ENCODE measurements at places on chromosomes 4 and X.

GRCh38 chrX:103276581-103277002 lies at the start of gene TCEAL5:
Gene TCEAL5 (minus strand): TSS chrX:103276750. CDS start chrX:103274563, 2,187 bp downstream.
- no peak for DNase-seq

DNA sequence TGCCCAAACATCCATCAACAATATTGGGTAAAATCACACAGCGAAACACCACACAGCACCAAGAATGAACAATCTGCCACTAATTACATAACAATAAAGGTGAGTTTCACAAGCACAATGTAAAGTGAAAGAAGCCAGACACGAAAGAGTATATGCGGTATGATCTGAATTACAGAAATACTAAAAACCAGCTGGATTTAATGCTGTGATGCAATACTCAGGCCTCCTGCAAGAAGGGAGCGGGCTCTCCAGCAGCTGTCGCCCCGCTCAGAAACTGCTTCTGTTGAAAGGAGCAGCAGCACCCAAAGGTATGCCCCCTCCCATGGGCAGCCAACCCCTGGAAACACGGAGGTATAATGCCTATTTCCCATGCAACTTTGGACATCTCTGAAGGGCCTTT lies 77.0 kb downstream of the PAPSS1 start:
- DNase-seq = no peak

DNA sequence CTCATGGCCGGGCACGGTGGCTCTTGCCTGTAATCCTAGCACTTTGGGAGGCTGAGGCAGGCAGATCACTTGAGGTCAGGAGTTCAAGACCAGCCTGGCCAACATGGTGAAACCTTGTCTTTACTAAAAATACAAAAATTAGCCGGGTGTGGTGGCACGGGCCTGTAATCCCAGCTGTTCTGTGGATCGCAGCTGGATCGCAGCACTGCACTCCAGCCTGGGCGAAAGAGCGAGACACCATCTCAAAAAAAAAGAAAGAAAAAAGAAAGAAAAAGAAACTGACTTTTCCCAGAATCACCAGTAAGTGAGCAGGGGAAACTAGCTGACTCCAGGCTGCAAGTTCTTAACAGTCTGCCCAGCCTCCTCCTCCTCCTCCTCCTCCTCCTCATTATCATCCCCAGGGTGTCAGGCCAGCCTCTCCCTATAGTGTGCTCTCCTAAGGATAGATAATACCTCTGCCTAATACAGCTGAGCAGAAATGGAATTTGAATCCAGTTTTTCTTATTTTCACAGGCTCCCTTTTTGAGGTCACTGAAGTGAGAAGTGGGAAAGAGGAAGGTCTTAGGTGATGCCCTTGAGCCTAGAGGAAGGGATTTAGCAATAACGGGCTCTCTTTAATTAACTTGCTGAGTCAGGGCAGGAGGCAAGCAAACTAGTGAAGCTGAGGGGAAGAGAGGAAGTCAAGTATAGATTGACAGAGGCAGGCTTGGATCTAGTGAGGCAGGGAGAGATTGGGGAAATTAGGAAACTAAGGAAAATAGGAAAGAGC lies 11.8 kb upstream of the ELF2 start:
- no peak for DNase-seq

DNA sequence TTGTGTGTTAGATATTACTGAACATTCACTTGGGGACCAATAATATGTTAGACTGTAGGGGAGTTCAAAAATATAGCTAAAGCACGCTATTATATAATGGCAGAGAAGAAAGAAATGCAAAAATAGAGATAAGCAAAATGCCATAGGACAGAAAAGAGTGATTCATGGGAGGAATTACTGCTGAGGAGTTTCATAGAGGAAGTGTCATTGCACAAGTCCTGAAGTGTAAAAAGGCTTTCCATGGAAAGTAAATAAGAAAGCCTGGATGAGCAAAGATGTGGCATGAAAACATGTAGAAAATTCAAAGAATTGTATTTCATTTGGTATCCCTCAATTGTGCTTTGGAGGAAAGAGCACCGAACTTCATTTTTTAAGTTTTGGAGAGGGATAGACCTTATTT lies 14.5 kb downstream of the HMGB2 start:
- no peak for DNase-seq

GRCh38 chr4:6327220-6327917 lies 57.7 kb downstream of the WFS1 start:
- peak; percentile 76 for DNase-seq

GRCh38 chr4:47278631-47279030 lies 184.9 kb downstream of the COMMD8 start:
- DNase-seq = no peak

- DNase-seq = no peak
These were observed 822.0 kb upstream of the SLIT2 start for GRCh38 chr4:19429684-19430083.

DNA sequence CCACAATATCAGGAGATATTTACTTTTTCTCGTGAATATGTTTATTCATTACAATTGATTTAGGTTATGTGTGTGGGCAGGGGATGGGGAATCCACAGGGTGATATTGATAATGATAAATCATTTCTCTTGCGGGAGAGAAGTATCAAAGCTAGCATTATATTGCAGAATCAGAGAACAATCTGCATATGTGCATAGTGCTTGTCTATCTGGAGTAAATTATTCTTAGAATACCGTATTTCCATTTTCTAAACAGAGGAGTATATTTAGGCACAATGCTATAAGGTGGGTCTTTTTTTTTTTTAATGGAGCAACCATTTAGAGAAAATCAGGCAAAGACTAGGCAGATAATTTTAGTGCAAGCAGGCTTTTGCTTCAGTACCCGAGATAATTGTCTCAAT lies 166.0 kb upstream of the ARX start:
- DNase-seq = no peak

DNA sequence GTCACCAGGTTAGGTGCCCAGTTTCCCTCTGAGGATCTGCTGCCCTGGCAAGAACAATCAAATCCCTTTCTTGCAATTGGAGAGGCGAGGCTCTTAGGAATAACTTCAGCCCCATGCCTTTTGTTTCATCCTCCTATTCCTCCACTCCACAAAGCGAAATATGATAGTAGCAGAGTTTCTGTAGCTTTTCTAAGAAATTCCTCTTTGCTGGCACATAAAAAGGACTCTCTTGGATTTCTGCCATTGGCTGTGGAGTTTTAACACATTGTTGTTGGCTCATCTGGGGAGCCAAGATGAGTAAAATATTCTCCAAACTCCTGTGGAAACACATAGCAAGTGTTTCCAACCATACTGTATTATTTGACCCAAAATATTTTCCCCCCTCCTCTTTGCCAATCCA lies 11.0 kb upstream of the ADGRG2 start:
- DNase-seq = no peak

- DNase-seq = peak; percentile 2
These were observed 97.8 kb upstream of the ANK2 start for GRCh38 chr4:112951362-112952312.

- DNase-seq = no peak
These were observed 1957.0 kb upstream of the AGA start for GRCh38 chr4:179399054-179399782.

DNA sequence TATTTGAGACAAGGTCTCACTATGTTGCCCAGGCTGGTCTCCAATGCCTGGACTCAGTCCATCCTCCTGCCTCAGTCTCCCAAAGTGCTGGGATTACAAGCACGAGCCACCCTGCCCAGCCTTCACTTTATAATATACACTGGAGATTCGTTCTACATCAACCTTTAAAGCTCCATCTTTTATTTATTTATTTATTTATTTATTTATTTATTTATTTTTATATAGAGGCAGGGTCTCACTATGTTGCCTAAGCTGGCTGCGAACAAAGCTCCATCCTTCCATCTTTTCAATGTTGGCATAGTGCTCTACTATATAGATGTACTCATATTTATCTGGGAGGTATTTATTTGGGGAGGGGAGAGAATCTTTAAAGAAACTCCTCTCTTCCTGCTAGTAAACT lies 1.7 kb upstream of the KDR start:
- no peak for DNase-seq

- no peak for DNase-seq
These were observed 5.7 kb downstream of the ATP1B4 start for GRCh38 chrX:120367402-120368109.

GRCh38 chr4:78137532-78137931 lies 80.4 kb downstream of the FRAS1 start:
- DNase-seq = no peak

DNA sequence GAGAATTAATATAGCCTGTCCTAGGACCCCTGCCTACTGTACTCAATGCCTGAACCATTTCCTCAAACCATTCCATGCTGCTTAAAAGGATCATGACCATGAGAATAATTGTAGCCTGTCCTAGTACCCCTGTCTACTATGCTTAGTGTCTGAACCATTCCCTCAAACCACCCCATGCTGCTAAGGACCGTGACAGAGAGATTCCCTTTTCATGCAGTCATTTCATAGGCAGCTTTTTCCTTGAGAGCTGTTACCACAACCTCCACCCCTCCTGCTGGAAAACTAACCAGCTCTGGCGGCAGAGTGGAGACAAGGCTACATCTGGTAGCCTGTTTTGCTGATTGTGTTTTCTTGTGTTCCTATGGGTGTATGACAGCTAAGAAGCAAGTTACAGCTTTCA lies 174.9 kb upstream of the SMARCAD1 start:
- no peak for DNase-seq

DNA sequence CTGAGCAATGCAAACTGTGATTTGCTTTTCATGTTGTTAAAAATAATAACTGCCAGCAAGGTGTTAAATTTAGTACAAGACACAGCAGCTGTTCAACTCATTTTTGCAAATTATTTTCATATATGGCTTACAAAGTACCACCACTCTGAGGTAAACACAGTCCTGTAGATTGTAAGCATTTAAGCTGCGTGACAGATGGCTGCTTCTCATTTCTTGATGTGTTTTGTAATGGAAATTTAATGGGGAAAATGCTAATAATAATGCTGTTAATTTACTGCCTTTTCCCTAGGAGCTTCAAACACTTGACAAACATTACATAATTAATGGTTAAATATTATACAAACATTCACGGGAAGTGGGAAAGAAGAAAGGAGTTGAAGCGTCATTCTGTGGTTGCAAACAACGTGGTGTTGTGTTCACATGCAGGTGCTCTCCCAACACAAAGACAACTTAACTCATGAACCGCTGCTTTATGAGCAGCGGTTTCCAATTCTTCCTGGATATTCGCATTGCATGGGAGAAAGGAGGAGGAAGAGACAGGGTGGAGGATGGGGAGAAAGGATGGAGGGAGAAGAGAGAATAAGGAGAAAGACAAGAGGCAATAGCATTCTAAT lies 236.8 kb upstream of the VCX start:
- no peak for DNase-seq

DNA sequence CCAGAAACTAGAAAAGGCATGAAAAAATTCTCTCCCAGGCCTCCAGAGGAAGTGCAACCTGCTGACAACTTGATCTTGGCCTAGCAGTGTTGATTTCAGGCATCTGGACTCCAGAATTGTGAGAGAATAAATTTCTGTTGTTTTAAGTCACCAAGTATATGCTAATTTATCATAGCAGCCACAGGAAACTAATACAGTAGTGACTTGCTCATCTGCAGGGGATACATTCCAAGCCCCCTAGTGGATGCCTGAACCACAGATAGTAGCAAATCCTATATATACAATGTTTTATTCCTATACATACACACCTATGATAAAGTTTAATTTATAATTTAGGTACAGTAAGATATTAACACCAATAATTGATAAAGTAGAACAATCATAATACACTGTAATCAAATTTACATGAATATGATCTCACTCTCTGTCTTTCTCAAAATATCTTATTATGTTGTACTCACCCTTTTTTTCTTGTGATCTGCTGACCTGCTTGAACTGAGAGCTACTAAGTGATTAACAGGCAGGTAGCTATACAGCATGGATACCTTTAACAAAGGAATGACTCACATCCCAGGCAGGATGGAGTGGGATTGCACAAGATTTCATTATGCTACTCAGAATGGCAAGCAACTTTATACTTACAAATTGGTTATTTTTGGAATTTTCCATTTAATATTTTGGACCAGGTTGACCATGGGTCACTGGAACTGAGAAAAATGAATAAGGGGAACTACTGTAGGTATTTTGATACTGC lies 501.1 kb downstream of the KCNIP4 start:
- no peak for DNase-seq

DNA sequence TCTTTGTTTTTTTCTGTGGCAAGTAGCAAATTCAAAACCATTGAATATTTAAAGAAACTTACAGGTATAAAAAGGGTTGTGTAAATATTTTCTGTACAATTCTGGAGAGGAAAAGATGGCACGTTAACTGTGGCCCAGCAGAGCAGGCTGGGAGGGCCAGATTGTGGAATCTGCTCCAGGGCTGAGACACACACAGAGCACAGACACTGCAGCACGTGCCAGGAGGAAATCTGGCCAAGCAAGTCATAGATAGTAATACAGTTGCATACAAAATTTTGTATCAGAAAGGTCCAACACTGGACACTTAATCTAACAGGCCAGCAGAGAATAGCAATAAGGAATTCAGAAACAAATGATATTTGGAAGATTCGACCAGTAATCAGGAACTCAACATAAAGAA lies 763.7 kb downstream of the PDHA2 start:
- no peak for DNase-seq

DNA sequence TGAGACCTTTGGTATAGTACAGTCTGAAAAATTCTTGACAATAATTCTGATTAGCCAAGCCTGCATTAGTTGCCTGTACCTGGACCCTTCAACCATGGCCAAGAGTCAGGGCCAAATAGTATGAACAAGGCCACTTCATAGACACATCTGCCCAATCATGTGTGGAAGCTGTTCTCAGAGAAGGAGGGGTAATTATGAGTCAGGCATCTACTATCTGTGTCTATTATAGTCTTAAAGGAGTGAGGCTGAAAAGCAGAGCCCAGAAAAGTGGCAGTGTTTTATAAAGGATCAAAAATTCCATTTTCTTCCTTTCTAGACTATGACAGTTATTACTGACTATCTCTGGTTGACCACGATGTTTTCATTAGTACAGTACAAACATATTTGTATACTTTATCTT lies 5.0 kb upstream of the ADGRL3 start:
- DNase-seq = no peak

DNA sequence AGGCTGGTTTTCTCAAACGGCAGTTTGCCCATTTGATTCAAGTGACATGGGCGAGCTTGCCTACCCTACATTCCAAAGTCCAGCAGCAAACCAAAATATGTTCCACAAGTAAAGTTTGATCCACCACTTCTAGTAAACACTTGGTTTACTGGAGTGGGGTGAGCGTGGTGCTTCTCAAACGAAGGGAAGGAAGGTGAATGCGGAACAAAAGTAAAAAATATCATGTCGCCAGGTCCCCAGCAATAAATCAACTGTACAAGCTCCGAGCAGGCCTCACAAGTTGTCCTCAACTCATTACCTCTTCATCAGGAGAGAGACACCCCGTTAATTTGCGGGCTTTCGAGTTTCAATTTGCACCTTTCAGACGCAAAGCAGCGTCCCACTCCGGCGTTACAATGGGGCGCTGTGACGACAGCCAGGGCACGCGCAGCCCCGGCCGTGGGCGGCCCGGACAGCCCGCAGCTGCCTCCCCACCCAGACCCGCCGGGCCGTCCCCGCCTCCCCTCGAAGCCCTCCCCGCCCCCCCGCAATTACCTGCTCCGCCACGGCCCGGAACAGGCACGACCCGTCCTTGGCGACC lies 1.0 kb downstream of the OTUD4 start:
- peak; percentile 84 for DNase-seq

GRCh38 chr4:1445716-1446445 lies 39.6 kb upstream of the NKX1-1 start:
- DNase-seq = no peak

Data from CD4-positive, alpha-beta T cell treated with Interleukin-12 subunit alpha and Interleukin-12 subunit beta, for 1 hour (primary cell).